NCI-H510A (cell line): ENCODE measurements at places on chromosomes 5 and 9.

DNA sequence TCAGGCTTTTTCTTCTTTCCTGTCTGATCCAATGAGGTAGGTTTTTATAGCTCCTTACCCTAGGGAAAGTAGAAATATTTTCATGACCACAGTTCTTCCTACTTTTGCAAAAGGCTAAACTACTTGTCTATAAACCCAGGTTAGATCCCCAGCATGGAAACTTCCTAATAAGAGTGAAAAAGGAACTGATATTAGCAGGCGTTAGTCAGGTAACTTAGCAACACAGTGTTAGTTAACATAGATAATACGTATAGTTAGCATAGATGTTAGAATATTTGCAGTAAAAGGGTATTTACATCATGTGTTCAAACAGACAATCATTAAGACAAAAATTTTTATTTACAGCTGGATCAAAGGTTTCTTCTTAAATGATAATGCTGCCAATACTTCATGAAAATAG, 162.9 kb upstream of the DAB2 start:
- DNase-seq = no peak

- DNase-seq = no peak
These were observed 24.6 kb downstream of the SLC31A1 start for GRCh38 chr9:113245894-113246293.

DNA sequence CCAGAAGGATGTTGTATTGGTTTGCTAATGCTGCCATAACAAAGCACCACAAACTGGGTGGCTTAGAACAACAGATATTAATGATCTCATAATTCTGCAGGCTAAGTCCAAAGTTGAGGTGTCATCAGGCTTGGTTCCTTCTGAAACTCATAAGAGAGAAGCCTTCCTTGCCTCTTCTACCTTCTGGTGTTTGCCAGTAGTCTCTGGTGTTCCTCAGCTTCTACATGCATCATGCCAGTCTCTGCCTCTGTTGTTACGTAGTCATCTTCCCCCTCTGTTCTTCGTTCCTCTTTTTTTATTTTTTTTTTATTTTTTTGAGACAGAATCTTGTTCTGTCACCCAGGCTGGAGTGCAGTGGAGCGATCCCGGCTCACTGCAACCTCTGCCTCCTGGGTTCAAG, 61.8 kb downstream of the LRRC70 start:
- DNase-seq = no peak

- no peak for DNase-seq
These were observed 284.2 kb upstream of the SGCD start for GRCh38 chr5:156042726-156043125.

GRCh38 chr5:178563621-178564020, 26.6 kb downstream of the COL23A1 start:
- no peak for DNase-seq

DNA sequence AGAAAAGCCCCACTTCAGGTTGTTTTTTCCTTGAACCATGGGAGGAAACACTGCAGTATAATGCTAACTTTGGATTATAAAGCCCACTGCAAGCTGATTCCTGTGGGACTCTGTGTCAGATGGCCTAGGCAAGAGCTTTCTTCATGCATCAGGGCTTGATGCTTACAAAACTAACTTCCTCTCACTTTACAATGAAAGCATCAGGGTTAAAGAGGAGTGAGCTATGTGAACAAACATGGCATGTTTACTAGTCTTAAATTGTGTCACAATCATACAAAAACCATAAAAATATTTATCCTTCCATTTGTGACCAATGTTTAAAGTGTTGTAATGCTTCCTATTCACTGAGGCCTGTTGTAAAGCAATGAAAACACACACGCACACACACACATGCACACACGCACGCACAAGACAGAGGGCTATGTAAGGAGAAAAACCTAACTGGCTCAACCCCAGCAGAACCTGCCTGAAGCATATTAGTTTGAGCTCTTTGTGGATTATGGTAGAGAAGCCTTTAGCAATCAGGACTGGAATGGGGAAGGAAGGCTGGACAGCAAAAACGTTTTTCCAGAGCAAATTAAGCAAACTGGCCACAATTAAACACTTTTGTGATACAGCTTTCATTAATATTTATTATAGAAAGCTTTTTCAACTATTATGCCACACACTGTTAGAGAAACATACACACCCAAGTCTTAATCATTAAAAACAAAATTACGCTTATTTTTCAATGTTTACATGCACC, 122.2 kb downstream of the AUH start:
- DNase-seq = no peak

DNA sequence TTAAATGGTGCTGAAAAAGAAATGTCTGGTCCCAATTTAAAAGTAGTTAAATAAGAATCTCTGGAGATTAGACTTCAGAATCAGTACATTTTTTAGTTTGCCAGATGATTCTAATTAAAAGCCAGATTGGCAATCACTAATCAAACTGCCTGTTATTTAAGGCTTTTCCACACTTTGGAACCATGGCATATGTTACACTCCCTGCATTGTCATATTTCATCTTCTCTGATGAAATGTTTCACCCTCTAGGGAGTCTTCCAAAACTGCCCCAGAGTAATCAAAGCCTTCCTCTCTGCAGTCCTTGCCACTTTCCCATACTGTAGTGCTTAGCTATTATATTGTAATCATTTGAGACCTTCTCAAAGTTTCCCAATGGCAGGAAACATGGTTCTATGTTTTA, 17.5 kb upstream of the OR13C9 start:
- DNase-seq = no peak

- DNase-seq = no peak
These were observed 46.0 kb downstream of the VAV2 start for GRCh38 chr9:133945977-133946753.

DNA sequence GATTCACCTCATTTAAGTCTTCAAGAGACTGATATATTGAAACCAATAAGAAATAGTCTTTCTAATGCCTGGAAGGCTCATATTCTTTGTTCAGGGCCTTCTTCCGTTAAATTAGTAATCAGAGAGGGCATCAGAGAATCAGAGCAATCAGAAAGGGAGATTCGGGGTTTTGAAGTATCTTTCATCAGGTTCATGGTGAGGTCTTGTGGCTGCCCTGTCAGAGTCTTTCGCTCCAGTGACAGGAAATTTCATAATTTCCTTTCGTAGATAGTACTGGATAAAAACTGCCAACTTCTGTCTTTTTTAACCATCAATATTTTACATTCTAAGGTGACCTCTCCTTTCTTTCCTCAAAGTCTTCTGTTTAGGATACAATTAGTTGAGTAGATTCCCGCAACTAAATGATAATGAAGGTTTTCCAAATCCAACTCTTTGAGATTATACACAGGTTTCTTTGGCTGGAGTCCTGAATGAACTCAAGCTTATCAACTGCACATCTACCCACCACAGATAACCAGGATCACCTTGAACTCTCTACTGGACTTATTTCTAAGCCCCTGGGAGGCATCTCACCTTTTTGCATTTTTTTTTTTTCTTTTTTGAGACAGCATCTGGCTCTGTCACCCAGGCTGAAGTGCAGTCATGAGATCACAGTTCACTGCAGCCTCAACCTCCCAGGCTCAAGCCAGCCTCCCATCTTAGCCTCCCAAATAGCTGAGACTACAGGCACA, 5.5 kb downstream of the IL31RA start:
- no peak for DNase-seq

DNA sequence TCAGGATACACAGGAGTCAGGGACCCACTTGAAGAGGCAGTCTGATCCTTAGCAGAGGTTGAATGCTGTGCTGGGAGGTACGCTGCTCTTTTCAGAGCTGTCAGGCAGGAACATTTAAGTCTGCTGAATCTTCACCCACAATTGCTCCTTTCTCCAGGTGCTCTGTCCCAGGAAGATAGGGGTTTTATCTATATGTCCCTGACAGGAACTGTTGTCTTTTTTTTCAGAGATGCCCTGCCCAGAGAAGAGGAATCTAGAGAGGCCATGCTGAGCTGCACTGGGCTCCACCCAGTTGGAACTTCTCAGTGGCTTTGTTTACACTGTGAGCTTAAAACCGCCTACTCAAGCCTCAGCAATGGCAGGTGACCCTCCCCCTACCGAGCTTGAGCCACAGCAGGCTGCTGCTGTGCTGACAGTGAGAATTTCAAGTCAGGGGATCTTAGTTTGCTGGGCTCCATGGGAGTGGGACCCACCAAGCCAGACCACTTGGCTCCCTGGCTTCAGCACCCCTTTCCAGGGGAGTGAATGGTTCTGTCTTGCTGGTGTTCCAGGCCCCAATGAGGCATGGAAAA, 169.0 kb downstream of the FBXL17 start:
- DNase-seq = peak; percentile 8

DNA sequence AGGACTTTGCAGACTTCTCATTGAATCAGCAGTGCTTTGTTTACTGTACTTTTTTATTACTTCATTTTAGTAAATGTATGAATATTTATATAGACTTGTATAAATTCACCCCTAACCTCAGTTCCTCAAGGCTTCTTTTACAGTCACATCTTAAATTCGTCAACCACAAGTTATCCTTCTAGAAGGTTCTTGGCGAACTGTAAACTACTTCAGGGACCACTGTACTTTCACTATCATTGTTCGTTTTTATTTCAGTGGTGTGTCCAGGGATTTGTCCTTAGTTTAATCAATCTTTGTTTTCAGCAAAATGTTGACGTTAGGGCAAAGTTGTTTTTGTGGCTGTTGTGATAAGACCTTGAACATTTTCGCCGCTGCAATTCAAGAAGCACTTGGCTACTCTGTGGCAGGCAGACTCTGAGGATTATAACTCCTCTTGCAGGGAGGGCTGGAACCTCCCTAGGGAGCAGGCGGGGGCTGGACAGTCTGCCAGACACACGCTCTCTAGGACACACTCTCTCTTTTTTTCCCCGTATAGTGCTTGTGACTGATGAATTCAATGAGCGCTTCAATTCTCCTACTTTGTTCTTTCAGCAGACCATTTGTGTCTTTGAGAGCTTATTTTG, 252.8 kb downstream of the FBXL7 start:
- DNase-seq = no peak

DNA sequence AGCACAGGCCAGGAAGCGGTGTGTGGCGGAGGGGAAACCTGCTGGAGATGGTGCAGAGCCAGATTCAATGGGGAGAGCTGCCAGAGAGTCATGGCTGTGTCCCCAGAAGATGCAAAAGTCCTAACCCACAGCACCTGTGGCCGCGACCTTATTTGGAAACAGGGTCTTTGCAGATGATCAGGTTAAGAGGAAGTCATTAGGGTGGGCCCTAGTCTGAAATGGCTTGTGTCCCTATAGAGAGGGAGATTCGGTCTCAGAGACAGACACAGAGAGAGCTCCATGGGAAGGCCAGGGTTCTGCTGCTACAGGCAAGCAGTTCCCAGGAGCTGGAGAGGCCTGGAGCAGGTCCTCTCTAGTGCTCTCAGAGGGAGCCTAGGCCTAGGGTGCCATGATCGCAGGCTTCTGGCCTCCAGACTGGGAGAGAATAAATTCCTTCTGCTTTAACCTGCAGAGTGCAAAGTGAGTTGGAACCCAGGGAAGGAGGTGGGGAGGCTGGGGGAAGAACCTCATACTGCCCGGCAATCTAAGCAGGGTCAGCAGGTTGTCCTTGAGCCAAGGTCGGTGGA, 1.9 kb upstream of the LPCAT1 start:
- no peak for DNase-seq

GRCh38 chr9:13832446-13832845, 481.5 kb downstream of the NFIB start:
- DNase-seq = no peak

DNA sequence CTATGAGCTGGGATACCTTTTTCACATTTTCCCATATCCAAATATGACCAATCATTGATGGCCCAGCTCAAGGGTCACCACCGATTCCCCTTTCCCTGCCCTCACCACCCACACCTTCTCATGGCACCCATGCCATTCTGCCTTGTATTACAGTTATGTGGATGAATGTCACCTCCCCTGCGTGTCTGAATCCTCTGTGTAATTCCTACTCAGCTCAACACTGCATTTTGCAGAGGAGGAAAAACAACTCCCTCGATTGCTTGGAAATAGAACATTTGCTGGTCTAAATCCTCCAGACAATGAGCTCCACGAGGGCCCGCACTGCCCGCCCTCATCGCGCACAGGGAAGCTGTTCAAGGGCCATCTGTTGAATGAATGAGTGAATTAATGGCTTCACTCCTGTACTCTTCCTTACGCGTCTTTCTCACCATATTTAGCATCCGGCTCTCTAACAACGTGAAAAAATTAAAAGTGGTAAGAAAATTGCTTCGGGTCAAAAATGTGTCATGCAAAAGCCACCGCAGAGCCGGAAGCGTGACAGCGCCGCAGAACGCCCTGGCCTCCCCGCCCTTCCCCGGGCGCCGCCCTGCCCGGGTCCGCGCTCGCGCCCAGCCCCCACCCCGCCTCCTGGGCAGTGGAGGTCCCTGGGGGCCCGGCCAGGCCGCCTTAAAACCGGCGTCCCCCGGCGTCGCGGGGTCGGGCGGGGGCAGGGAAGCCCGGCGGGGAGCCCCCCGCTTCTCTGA, 704 bp downstream of the SUSD1 start:
- DNase-seq = peak; percentile 41

GRCh38 chr5:102792705-102793104, 37.6 kb downstream of the PAM start:
- no peak for DNase-seq

DNA sequence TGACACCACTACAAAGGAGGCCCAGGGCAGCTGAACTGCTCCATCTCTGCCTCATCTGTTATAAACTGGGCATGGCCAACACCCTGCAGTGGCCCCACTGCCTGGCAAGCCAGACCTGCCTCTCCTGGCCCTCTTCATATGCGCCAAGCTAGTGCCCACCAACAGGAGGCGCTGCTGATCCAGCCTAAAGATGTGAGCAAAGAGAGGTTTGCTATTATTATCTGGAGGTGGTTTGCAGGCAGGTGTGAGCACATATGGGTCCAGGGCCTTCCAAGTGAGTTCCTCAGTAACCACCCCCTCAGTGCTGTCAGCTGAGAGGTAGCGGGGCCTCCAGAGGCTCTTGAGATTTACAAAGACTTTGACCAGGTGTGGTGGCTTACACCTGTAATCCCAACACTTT, 232.2 kb downstream of the SYK start:
- no peak for DNase-seq

- no peak for DNase-seq
These were observed 129.3 kb upstream of the EPB41L4A start for GRCh38 chr5:112548246-112548881.

DNA sequence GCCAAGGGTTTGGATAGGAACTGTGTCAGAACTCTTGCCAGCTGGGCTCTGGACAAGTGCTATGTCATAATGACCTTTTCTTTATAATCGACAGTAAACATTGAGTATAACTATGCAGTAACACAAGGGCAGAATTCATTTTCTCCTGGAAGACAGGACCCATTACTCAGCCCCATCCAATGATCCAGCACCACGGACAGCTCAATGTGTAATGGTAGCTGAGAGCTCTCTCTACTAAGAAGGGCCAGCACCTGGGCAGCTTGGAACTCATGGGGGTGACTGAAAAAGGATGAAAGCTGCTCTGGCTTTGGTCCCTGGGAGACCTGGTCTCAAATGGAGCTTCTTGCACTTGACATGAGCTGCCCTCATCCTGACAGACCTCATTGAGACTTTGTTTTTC, 347.8 kb downstream of the TRIM32 start:
- no peak for DNase-seq

GRCh38 chr9:35980289-35981011, 22.5 kb upstream of the OR2S2 start:
- DNase-seq = no peak

- DNase-seq = no peak
These were observed 272.0 kb upstream of the ACTBL2 start for GRCh38 chr5:57754616-57755015.

GRCh38 chr5:125695996-125696655, 727.1 kb upstream of the GRAMD2B start:
- DNase-seq = no peak
